ENCODE measurements at places on chromosomes 12 and 14.

GRCh38 chr12:75710361-75711069 is 199.1 kb upstream of the KRR1 start:
- no peak for DNase-seq

DNA sequence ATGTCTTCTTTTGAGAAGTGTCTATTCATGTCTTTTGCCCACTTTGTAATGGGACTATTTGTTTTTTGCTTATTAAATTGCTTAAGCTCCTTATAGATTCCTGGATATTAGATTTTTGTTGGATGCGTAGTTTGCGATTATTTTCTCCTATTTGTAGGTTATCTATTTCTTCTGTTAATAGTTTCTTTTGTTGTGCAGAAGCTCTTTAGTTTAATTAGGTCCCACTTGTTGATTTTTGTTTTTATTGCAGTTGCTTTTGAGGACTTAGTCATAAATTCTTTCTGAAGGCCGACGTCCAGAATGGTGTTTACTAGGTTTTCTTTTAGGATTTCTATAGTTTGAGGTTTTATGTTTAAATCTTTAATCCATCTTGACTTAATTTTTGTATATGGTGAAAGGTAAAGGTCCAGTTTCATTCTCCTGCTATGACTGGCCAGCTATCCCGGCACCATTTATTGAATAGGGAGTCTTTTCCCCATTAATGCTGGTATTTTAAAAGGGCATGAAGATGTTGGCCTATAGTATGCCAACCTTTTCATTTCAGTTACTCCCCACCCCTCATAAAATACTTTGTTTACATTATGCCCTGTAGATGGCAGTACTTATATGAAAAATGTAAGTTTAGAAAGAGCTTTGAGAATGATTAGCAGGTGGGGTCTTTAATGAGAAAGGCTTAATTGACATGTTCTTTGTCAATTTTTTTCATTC is 62.9 kb upstream of the PSMA6 start:
- DNase-seq: no peak

- no peak for DNase-seq
These were observed 109.0 kb downstream of the CHST11 start for GRCh38 chr12:104565606-104566243.

GRCh38 chr14:67269298-67270060 is 28.2 kb downstream of the PALS1 start:
- DNase-seq: no peak

DNA sequence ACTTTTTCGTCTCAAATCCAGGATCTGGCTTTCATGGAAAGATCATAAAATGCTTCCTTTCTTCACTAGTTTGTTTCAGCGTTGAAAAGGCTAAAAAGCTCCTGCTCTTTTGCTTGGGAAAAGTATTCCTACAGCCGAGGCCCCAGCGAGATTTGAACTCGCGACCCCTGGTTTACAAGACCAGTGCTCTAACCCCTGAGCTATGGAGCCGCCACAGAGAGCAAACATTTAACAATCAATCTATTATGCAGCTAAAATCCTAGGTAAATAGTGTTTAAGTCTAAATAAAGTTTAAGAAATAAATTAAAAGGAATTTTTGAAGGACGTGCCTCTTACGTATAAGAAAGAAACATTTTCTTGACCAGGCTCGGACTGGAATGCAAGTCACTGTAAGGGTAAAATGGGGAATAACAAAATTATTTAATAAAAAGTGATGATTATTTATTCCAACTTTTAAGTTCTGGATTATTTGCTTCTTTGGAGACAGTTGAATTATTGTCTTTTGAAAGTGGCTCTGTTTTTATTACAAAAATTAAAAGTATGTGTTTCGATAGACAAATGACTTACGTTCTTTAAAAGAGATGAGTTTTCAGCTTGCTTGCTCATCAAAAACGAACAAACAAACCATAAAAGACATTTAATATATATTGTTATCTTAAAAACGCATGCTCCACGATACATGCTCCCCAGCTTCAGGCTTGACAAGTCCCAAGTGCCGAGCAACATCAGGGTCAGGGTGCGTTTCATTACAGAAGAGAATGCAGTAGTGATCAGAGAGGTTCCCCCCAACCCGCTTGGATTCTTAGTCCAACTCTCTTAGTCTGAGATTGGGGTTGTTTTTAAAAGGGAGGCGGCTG is 10.2 kb downstream of the OR6S1 start:
- no peak for DNase-seq

DNA sequence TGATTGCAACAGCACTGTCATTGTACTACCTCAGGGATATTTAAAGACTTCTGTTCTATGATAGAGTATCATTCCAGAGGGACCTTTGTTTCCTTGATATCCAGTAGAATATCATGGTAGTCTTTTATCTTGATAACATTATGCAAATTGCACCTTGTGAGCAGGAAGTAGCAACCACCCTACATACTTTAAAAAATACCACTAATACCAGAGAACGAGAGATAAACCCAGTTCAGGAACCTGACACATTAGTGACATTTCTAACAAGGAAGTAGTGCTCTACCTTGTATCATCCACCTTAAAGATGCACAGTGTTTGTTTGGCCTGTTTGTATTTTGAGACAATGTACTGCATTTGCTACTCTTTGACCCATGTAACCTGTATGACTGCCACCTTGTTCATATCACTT is 8.8 kb upstream of the MAP4K5 start:
- DNase-seq: no peak

GRCh38 chr12:100229036-100229635 is 28.5 kb downstream of the ACTR6 start:
- DNase-seq: no peak

DNA sequence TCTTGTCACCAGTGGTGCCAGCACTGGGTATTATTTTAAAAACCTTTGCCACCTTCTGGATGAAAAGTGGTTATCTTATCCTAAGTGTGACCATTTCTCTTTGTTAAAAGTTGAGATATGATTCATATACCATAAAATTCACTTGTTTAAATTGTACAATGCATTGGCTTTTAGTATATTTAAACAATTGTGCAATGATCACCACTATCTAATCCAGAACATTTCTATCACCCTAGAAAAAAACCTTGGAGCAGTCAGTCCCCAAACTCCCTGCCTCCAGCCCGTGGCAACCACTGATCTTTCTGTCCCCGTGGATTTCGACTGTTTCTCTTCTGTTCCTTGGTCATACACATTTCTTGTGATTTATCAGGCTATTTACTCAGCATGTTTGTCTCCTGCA is 28.3 kb downstream of the SH2B3 start:
- DNase-seq: no peak

DNA sequence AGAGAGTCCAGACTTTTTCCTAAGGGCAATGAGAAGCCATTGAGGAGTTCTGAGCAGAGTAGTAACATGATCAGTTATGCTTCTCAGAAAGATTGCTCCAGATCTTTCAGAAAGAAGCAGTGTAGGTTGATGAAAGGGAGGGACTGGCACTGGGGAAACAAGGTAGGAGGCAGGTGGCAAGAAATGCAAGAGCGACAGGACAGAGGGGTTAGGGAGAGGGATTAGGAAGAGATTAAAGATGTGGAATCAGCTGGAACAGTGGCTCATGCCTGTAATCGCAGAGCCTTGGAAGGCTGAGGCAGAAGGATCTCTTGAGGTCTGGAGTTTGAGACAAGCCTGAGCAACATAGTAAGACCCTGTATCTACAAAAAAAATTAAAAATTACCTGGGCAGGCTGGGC is 3.4 kb downstream of the CDCA3 start:
- DNase-seq: no peak

GRCh38 chr14:30058401-30058800 is 130.8 kb upstream of the PRKD1 start:
- no peak for DNase-seq

DNA sequence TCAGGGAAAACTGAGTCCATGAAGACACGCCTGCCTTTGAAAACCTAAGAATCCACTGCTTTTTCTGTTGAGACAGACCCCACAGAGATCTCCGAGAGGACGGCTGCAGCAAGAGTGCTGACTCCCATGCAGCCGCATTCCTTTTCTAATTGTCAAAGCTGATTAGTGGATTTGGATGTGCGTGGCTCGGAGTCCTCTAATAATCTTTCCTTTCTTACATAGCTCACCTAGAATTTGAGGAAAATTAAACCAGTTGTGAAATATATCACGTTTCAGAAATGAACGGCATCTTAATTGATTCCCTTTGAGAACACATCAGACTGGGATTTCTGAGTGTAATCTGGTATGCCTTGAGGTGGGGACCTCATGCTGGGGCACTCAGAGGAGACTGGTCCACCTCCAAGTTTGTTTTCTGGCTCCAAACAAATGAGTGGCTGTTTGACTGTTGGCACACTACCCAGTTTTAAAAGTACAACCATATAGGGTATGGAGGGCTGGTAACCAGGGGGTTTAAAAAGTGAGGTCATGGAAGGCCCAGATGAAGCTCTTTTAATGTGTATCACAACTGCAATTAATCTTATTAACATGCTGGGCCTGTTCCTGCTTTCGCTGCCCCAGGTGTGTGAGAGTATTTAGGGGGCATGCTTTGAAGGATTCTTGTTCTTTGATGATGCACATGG is 63.3 kb downstream of the RASSF3 start:
- DNase-seq: no peak

DNA sequence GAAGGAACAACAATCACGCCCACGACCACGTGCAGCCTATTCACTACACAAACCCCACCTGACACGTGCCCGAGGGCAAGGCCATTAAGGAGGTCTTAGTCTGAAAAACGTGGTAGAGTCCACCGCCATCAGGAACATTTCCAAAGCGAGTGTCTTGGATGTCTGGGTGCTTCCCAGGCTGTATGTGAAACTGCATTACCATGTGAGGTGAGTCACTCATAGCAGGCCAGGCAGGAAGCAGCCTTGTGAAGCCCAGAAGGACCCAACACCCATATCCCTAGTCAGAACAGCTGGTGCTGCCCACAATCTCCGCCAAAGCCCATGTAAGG is 3.3 kb upstream of the KRT79 start:
- DNase-seq: no peak

DNA sequence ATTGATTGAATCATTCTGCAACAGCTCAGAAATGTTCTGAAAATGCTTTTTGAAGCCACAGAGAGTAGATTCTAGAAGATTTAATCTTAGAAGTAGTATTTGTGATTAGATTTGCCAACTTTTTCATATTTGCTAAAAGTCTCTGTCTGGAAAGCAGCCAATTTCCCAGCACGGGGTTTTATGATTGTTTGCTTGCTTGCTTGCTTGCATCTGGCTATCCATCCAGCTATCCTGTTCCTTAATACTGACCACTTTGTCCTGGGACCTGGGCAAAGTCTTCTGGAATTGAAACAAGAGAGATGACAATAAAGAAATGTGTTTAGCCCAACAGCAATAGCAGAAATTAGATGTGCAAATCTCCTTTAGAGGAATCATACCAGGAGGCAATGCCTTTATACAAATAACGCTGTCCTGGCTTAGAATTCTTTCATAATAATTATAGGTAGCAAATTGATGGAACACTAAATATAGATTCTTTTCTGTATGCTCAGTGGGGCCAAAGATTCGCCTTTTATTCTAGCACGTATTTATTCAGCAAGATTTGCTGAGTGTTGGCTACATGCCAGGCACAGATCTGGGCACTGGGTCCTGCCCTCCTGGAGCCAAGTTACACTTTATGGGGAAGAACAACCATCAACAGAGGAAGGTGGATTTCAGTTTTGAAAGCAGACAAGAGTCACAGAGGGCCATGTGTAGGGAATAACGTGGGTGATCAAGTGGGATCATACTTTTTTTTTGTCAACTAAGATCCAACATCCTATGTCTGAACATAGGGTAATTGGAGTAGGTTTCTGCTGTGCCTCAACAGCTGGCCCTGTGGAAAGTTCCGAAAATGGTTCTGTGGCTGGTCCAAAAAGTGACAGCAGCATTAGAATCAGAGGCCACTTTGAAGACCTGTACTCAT is 25.3 kb downstream of the MYBPC1 start:
- DNase-seq: no peak

DNA sequence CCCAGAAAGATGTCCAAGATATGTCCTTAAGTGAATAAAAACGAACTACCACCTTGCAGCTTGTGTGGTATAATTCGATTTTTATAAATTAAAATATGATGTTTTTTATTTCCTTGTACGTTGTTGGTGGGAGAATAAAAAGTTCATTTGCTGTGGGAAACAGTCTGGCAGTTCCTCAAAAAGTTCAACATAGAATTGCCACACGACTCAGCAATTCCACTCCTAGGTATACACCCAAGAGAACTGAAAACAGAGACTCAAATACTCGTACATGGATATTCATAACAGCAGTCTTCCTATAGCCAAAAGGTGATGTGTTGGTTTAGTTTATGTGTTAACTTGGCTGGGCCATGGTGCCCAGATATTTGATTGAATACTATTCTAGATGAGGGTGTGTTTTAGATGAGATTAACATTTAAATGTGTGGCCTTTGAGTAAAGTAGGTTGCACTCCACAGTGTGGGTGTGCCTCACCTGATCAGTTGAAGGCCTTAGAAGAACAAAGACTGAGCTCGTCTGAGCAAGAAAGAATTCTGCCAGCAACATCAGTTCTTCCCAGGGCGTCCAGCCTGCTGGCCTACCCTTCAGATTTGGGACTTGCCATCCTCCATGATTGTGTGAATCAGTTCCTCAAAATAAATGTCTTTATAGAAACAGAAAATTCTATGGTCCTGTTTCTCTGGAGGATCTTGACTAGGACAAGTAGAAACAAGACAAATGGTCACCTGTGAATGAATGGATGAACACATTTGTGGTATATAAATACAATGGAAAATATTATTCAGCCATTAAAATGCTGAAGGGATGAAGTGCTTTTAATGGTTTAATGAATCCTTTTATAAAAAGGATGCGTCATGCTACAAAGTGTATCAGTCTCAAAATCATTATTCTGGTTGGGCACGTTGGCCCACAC is 5.1 kb upstream of the DENR start:
- DNase-seq: no peak

DNA sequence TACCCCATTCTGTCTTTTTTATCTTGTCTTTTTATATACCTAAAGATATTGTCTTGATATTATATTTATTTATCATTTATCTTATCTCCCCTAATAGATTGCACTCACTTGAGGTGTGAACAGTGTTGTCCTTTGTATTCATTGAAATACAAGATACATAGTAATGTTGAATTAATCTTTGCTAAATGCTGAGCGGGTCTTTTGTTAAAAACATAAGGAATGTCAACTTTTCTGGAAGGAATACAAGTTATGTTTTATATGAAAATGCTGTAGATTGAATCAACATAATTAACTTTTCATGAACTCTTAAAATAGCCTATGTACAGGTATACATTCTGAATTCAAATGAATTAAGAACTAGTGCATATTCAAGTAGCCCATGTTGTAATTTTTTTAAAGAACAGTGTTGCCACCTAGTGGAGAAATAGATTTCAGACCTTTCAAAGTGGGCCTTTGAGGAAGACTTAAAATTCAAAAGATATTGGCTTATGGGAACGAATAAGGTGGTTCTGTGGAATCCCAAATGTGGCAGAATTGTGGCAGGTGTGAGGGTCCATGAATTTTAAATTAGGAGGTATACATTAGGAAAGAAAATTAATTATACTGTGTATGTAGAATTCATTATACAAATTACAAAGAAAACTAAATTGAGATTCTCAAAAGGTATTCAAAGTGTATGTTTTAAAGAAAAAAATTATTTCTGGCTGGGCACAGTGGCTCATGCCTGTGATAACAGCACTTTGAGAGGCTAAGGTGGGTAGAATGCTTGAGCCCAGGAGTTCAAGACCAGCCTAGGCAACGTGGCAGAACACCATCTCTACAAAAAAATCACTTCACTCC is 19.1 kb downstream of the BBOF1 start:
- DNase-seq: no peak

GRCh38 chr12:127304751-127305725 is 961.9 kb upstream of the TMEM132C start:
- DNase-seq: no peak

GRCh38 chr12:51021694-51022093 is 4.5 kb downstream of the SLC11A2 start:
- no peak for DNase-seq

Measured in activated effector memory CD4-positive, alpha-beta T cell treated with Interleukin-2 at 50 U/mL for 16 hours (primary cell).